ENCODE measurements at places on chromosomes 6 and 20.

DNA sequence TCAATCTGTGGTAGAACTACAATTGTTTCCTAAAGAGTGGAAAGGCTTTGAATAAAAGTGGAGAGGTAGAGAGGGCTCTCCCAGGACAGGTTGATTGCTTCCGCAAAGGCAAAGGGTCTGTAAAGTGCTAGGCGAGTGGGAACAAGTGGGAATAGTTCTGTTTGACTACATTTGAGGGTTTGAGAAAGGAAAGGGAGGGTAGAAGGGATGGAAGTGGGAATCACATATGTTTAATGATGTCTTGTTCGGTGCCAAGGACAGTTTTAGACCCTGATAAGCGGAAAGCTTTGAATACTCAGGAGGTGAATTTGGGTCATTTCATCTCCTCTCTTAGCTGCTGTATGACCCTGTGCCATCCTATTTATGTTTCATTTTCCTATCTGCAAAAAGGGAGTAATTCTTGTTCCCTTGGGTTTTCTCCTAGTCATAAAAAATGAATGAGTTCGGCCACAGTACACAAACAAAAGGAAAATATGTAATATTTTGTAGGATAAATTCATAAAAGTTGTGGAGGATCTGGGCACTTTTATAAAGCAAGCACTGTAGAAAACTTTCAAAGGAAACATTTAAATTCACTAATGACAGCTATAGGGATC, 1.7 kb upstream of the PIM1 start:
- peak; percentile 16 for DNase-seq

- no peak for DNase-seq
These were observed 111.4 kb upstream of the PREP start for GRCh38 chr6:105514306-105514705.

DNA sequence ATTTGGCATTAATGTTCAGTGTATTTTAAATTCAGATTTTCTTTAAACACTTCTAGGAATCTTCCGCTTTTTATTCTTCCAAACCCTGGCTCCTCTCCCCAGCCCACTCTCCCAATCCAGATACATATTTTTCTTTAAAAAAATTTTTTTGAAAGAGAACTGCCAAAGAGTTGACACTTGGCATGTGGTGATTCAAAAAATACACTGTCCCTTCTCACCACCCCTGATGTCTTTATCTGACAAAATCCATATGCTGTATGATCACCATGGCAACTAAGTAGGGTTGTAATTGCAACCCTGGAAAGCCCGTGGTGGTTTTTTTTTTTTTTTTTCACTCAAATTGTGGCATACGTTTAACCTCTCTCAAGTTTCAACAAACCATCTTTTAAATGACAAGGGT, 355.8 kb upstream of the SASH1 start:
- DNase-seq, result no peak

DNA sequence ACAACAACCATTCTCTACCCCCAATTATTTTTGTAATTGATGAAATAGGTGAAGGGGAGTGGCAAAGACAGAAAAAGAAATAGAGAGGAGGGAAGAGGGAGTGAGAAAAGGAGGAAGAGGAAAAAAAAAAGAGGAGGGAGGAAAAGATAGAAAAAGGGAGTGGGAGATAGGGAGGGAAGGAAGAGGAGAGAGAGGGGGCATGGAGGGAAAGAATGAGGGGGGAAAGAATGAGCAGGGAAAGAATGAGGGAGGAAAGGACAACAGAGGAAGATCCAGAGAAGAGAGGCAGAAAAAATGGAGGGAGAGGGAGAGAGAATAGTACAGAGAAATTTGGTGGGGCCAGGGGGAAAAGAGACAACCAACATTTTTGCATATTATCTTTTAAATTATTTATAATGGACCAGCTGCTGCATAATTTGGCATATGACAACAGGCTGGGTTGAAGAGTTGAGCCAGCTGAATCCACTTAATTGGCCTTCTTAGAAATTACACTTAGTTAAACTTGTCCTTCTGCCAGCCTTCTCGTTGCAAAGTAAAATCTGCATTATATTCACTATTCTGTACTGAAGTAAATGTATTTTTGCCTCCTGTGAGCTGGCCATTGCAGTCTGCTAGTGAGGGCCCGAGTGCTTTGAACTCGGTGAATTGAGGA, 101.0 kb downstream of the ARHGAP18 start:
- no peak for DNase-seq

- no peak for DNase-seq
These were observed 109.3 kb downstream of the THBS2 start for GRCh38 chr6:169144356-169144755.

GRCh38 chr20:40148886-40149285, 540.1 kb downstream of the MAFB start:
- DNase-seq, result no peak

- DNase-seq, result peak; percentile 83
These were observed 22.6 kb upstream of the HLA-DQB2 start for GRCh38 chr6:32785781-32786533.

DNA sequence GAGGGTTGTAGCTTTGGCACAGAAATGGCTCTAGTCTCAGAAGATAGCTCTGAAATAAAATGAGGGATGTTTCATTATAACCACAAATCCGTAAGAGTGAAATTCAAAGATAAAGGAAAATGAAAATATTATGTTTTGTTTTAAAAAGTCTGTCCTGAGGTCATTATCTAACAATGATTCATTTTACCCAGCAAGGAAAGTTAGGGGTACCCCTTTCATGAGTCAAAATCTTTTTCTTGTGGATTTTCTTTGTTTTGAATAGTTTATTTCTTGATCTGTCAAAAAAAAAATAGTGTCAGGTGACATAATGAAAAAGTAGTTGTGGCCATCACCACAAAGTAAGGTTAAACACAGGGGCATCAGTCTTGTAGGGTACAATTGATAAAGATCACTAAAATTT, 59.7 kb upstream of the MYB start:
- DNase-seq, result no peak

DNA sequence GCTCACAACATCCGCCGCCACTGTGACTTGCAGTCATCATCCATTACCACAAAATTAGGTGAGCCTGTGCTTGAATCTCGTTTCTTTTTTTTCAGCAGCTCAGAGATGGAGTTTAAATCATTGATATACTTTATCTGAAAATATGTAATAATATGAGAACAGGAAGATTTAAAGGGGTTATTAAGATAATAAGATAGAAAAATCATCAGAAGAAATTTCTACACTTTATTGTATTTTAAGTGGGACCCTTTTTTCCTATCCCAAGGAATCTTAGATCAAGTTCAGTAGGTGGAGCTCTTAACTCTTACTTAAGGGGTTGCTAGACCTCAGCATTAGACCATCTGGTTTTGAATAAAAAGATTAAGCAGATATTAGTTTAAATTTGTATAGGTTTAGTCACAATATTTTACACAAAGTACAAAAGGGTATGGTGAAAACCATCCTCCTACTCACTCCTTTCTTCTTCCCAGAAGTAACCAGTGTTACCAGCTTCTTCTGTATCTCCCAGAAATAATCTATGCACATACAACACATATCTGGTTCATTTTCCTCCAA, 9.4 kb upstream of the NCOA7 start:
- DNase-seq, result peak; percentile 22

DNA sequence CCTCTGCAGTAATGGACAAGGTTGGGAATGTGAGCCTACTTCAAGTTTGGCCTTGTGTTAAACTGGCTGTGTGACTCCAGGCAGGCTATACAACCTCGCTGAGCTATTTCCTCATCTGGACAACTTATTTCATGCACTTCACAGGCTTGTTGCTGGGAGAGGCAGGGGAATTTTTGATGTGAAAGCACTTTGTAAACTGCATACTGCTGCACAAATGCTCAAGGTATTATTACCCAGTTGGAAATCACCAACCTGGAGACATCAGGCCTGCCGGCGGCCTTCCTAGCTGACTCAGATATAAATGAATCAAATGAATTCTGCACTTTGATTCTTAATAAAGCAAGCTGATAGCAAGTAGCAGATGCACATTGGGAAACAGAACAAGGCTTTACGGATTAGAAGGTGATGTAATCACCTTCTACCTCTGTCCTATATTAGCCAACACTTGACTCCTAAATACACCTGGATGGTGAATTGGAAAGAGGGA, 10.1 kb downstream of the JARID2 start:
- DNase-seq, result no peak

DNA sequence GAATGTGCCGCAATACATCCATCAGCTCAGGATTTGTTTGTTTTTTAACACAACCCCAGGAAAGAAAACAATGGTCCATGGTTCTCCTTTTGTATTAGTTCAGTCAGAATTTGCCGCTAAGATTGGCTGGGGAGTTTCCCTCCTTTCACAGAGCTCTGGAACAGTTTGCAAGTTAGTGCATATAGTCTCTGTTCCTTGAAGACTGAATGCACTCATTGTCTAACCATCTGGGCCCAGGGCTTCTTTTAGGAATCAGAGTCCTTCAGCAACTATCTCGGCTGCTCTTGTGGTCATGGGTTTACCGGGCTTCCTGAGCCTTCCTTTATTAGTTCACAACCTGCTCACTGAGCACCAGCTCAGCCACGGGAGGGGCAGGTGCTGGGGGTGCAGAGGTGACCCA, 121.3 kb downstream of the SLC23A2 start:
- no peak for DNase-seq

DNA sequence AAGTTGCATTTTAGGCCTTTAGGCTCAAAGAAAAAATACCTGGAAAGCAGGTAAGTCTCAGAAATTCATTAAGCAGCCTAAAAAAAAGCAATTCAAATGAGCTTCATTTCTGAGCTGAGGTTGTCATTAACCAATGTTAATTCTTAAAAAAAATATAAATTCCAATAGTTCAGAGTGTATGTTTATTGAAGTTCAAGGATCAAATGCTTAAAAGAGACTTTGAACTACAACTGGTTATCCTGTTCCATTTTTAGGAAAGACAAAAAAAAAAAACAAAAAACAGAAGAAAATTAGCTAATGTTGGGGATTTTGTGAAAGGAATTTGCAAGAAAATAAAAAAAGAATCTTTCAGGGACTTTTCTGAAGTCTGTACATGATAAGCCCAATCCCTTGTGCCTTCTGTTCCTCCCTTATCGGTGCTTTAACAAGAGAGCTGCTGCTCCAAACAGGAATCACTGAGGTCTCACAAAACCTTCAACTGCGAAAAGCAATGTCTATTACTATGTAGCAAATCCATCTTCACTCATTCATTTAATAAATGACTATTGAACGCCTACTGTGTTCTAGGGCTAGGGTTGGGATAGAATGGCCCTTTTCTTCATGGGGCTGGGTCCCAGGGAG, 90.3 kb downstream of the FOXF2 start:
- DNase-seq, result no peak

- DNase-seq, result no peak
These were observed 6.2 kb downstream of the VEGFA start for GRCh38 chr6:43776115-43776798.

DNA sequence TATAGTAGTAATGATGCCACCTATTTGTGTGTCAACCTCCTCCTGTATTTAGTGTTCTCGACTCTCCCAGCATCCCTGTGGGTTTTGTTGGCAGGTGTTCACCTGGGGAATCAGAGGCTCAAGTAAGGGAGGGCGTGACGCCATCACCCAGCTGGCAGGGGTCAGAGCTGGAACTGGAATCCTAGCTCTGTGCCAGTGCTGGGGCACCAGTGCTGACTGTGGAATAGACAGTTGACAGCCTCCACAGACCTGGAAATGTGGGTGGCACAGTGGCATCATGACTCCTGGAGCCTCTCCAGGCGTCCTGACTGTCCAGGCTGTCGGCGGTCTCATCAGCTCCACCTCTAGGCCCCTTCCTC, 102.8 kb downstream of the SYCP2 start:
- no peak for DNase-seq

DNA sequence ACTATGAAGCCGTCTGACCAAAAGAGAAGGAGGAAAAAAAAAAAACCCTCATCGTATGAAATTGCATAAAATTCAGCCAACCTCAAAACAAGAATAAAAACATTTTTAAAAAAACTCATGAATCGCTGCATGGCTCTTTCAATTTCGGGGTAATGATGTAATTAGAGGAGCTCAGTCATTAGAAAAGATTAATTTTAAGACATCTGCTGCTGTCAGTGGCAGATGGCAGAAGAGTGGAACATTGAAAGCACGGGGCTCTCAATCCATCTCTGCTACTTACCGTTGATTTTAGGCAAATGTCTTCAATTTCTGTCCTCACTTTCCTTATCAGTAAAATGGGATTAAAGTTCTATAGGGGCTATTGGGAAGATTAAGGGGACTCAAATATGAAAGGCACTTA, 79.1 kb downstream of the EYA2 start:
- DNase-seq, result no peak

- DNase-seq, result no peak
These were observed 100.2 kb downstream of the BCAS1 start for GRCh38 chr20:53970232-53970631.

DNA sequence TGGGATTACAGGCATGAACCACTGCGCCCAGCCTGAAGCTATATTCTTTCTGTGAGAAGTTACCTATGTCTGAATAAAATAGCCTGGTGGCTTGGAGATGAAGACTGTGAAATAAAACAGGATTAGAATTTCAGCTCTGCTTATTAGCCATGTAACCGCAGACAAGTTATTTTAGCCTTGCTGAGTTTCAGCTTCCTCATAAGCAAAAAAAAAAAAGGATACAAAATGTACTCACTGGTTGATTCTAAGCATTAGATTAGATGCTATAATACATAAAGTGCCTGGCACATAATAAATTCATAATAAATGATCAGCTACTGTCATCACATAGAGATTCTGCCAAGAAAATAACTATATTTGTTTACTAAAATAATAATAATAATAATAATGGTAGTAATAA, 98.8 kb downstream of the EPB41L2 start:
- DNase-seq, result no peak
